ENCODE measurements at places on chromosomes 16 and 17.

- no peak for DNase-seq
Observed at GRCh38 chr16:572865-573650, 3.3 kb downstream of the PIGQ start.

DNA sequence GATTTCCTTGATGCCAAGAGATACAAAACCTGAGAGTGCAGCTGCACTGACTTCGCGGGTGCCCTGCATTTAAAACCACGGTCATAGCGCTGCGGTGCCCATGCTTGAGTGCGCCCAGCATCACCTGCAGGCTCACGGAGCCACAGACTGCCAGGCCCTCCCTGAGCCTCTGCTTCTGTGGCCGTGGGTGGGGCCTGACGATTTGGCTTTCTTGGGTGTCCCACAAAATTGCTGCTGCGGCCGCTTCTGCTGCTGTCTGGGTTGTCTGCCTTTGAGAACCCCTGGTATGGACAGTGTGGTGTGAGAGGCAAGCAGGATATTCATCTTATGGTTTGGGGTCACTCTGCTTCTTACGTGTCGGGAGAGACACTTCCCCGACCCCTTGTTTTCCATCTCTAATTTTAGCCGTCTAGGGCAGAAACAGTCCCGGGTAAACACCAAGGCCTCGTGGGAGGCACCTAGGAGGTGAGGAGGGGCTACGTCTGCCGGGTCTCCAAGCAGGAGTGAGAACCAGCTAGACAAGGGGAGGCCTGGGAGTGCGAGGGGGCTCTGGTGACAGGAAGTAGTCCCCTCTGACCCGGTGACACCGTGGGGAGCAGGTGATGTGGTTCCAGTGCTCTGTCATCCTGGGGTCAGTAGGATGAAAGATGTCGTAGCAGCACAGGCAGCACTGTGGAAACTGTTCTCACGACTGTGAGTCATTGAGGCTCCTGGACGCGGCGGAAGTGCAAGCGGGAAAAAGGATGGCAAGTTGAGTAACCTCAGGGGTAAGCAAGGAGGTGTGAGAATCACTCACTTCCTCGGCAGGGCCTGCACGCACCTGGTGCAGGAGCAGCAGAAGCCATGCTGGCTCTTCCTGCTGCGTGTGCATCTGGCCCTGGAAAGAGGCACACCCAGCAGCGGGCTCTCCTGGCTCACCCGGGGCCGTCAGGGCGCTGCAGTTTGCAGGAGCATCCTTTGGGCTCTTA is 176.3 kb downstream of the RPTOR start:
- no peak for DNase-seq

- peak; percentile 75 for DNase-seq
Observed at GRCh38 chr17:82767041-82767754, 15.3 kb downstream of the TBCD start.

GRCh38 chr17:82794781-82795482 is 43.1 kb downstream of the TBCD start:
- no peak for DNase-seq

GRCh38 chr17:47663912-47664623 is 14.3 kb downstream of the KPNB1 start:
- peak; percentile 78 for DNase-seq

- peak; percentile 34 for DNase-seq
Observed at GRCh38 chr16:54135361-54136275, 151.0 kb downstream of the IRX3 start.

- no peak for DNase-seq
Observed at GRCh38 chr17:83076938-83077337, 2.5 kb upstream of the METRNL start.

DNA sequence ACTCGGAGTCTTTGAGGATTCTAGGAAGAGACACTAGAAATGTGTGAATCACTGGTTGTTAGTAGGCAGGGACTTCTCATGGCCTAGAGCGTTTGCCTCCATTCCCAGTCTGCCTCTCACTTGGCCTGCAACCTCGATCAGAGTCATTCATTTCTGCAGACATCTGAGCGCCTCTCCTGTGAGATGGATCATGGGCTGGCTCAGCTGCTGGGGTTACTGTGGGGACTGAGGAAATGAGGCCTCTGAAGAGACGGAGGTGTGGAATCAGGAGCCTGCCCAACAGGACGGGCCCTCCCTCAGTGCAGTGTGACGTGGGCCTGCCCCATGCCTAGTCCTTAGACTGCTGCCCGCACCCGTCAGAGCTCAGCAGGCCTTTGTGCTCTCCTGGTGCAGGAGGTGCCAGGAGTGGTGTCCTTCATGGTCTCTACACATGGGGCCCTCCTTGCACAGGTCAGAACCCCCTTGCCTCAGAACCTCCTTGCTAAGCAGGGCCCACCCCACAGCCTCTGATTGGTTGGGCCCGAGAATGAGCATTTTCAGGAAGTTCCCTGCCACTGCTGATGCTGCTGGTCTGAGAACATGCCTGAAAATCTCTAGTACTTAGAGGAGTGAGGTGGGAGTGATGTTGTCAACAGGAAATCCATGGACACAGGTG is 99.4 kb downstream of the NPIPB11 start:
- no peak for DNase-seq

DNA sequence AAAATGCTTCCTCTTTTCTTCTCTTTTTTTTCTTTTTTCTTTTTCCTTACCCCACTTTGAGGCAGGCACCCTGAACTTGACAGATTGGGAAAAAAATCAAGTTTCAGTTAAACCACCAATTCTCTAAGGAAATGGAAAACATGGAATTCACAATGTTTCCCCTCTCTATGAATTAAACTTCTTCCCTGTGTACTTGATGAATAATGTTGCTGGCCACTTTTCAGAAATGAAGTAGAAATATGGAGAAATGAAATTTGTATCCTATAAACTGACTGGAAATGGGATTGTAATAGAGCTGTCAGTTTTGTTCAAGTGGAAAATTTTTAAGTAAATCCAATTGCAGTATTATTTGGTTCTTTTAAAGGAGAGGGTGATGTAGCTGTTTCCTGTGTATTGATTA is 129.8 kb downstream of the CLEC16A start:
- DNase-seq, result no peak

DNA sequence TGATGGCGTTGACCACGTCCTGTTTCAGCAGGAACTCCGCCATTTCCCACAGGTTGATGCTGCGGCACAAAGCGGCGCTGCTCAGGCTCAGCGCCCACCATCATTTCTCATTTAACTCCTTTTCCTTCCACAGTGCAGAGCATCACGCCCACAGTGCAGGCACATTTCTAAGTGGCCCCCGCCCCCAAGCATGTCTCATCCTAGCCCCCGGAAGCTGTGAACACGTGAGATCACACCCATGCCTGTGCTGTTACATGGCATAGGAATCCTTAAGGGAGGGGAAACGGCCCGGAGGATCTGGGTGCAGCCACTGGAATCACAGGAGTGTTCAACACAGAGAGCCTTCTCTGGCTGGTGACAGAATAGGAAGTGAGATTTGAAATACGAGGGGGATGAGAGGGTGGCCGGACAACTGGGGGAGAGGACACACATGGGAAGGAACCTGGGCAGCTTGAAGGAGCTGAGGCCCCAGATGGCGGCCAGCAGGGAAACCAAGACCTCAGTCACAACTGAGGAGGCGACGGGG is 4.7 kb downstream of the NAGPA start:
- no peak for DNase-seq

DNA sequence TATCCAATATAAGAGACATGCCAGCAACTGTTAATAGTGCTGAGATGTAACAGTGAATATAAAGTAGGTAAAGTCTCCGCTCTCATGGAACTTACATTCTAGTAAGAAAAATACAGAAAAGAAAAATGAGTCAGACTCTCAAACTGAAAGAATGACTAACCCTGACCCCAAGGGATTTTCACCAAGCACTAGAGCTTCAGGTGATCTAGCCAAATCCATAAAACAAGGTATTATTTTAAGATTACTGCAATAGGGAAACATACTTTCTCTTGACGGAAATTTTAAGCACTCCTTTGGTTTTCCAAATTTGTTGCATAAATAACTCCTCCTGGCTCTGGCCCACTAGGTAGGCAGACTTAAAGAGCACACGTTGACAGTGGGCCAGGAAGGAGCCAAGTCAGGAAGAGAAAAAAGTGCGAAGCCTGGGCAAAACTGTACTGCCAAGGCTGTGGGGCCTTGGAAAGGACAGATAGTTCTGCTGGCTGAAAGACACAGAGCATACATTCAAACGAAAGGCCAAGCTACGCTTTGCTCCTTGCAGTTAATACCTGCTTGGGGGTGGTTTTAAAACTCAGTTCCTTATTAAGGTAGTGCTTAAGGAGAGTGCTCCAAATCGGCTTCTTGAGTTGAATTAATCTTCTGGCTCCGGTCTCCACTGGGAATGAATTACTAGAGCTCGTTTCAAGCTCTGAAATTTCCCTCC is 1.4 kb downstream of the GOT2 start:
- DNase-seq, result peak; percentile 27

DNA sequence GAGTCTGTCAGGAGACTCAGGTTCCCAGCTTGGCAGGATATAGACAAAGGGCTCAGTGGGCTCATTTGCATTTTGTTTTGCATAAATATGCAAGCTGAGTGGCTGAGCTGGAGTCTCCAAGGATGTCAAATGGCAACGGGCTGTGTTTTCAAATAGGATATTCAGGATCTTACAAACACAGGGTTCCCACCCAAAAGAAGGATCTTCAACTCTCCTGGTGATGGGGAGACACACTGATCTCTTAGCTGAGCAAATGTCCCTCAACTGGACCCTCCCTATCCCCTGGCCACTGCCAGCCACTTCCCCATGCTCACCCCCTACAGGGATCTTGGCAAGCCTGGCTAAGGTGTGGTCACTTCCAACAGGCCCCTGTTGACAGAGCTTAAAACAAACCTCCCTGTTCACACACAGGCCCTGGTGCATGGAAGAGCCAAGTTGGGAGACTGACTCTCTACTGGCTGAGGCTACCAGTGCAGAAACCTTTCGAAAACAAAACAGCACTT is 61.6 kb downstream of the SOX9 start:
- DNase-seq, result no peak

GRCh38 chr16:48576927-48577326 is 33.1 kb downstream of the N4BP1 start:
- DNase-seq, result peak; percentile 19
